ENCODE measurements at places on chromosomes 3 and 15.

- DNase-seq: no peak
Observed at GRCh38 chr3:42031808-42032480, 59.2 kb upstream of the TRAK1 start.

GRCh38 chr3:72763751-72764440, 84.3 kb downstream of the SHQ1 start:
- no peak for DNase-seq

DNA sequence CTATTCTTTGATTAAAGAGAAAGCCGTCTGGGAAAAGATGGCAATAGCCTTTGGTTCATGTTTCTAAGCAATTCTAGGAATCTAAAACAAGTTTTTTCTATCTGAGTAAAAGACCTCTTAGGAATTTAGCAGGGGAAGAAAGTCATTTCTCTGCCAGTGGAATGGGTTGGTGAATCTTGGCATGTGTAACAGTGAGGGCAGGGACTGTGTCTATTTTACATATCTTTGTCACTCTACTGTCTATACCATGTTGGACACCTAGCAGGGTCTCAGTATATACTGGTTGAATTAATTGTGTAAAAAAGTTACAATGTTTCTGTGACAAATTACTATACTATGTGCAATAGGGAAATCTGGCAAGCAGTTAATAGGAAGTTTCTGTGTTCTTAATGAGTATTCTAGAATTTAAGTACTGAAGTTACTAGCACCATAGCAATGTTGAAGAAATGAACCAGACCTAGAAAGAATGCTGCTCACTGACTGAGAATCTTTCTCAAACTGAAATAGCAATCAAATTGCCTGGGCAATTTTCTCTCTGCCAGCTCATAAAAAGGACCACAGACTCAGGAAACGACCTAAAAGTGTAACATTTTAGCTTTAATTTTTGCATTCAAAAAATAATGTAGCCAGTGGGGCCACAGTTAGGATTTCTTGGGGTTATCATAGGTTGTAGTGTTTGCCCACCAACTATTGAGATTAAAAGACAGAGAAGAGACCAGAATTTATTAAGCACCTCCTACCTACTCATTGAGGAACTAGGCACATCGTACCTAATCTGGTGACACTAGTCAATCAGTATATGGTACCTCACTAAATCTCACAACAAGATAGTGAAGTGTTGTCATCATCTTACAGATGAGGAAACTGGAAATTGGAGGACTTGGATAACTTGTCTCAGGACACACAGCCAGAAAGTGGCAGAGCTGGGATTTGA, 56.2 kb upstream of the LEKR1 start:
- no peak for DNase-seq

DNA sequence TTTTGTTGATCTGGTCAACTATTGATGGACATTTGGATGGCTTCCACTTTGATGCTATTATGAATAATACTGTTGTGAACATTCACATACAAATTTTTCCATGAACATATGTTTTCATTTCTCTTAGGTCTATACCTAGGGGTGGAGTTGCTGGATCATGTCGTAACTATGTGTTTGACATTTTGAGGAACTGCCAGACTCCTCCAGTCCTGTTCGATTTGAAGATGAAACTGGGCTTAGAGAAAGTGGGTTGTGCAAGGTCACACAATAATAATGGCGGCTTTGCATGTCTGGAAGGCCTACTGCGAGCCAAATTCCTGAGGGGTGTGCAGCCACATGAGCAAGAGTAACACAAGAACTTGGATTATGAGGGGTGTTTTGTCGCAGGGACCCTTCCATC, 2.6 kb downstream of the TSEN2 start:
- DNase-seq: no peak

GRCh38 chr15:92884436-92885223, 15.5 kb upstream of the CHD2 start:
- DNase-seq: no peak

DNA sequence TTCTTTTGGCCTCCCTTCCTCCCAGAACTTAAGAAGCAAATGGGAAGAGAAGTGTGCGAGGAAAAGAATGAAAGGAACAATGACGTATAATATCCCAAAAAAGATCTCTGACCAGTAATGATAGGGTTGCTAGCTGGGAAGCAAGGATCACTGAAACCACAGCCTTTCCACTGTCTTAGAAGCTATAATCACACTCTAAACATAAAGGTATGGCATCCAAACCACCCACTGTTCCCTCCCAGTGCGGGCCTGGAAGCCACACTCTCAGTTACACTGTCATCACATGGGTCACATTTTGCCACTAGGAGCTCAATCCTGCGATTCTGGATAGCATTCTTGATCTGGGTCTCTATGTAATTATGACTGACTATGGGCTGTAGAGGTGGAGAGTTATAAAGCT, 131.6 kb upstream of the HACD2 start:
- DNase-seq: no peak

- no peak for DNase-seq
Observed at GRCh38 chr3:33597257-33597689, 120.8 kb downstream of the CLASP2 start.

- DNase-seq: no peak
Observed at GRCh38 chr15:31148297-31149087, 47.0 kb upstream of the TRPM1 start.

DNA sequence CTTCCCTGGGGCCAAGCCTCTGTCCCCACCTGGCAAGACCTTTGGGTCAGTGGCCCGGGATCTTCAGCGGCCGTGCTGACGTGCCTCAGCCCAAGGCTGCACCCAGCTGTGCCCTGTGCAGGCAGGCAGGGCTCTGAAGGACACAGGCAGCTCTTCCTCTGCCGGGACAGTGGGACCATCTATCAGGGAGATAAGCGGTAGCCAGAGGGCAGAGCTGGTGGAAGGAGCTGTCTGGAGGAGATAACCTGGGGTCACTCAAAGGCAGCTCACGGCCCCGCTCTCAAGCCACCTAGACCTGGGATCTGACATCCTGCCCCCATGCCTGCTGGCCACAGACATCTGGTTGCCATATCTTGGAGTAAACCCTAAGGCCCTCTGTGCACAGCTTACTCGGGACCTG, 27.3 kb downstream of the DUSP7 start:
- no peak for DNase-seq

GRCh38 chr15:25900901-25901300, 37.8 kb upstream of the ATP10A start:
- DNase-seq: no peak

GRCh38 chr3:10411598-10412332, 90.9 kb upstream of the SEC13 start:
- DNase-seq: no peak

Data from stimulated activated CD4-positive, alpha-beta T cell treated with anti-CD3 and anti-CD28 coated beads, Interleukin-4, amount 100 ng/mL, for 4 hours (primary cell).